Amygdala (tissue), 56 donors: ENCODE measurements at places on chromosomes 6 and 20.
A peak's percentile ranks its signal among the peaks of the same experiment; 100 is the strongest.

DNA sequence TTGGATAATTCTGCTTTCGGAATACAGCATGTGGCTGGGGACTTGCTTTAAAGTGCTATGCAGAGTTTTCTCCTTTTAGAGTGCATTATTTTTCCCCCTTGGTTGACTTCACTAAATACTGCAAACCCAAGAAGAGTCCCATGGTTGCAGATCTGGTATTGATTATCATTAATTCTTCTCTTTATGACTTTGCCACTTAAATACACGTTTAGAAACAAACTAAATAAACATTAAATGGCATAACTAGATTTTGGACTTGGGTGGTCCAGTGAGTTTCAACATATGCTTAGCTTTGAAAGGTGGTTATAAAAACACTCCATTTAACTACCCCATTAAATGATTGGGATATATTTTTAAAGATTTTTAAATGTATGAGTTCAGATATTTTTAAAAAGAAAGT, 279.2 kb downstream of the SOX4 start:
- DNase-seq, result no peak

GRCh38 chr6:99416892-99417767, 8.0 kb downstream of the PNISR start:
- no peak for DNase-seq

DNA sequence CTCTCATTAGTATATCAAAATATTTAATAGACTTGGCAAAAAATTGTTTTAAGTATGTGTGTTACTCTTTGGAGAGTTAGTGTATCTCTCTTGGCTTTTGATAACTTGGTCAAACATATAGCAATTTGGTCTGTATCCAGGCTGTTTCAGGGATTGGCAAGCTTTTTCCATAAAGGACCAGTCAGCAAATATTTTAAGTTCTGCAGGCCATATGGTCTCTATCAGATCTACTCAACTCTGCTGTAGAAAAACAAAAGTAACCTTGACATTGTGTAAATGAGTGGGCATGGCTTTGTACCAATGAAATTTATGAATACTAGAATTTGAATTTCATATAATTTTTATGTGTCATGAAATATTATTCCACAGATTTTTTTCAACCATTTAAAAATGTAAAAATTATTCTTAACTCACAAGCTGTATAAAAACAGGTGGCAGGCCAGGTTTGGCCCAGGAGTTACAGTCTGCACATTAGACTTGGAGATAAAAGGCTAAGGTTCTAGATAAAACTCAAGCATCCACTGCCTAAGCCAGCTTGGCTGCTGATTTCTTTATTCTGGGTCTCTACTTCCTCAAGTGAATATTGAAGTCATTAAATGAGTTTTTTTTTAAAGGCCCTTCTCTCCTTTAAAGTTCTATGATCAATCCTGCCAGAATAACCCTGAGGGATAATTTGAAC, 13.7 kb downstream of the GSTA4 start:
- no peak for DNase-seq

- no peak for DNase-seq
These were observed 49.5 kb downstream of the SRC start for GRCh38 chr20:37395410-37395797.

DNA sequence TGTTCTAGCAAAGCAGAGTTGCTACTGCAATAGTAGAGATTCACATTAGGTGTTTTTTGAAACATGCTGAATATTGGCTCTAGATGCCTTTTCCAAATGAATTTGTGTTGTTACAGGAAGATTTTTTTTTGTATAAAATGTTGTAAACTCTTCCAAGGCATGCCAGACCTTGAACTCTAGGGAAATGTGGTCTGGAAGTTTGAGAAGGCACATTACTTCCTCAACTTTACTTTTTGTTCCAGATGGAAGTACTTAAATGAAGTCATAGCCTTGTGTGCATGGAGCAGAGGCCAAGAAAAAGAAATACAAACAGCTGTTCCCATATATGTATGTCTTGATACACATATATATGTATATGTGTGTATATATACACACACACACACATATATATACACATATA, 585.7 kb upstream of the MARCKS start:
- no peak for DNase-seq

DNA sequence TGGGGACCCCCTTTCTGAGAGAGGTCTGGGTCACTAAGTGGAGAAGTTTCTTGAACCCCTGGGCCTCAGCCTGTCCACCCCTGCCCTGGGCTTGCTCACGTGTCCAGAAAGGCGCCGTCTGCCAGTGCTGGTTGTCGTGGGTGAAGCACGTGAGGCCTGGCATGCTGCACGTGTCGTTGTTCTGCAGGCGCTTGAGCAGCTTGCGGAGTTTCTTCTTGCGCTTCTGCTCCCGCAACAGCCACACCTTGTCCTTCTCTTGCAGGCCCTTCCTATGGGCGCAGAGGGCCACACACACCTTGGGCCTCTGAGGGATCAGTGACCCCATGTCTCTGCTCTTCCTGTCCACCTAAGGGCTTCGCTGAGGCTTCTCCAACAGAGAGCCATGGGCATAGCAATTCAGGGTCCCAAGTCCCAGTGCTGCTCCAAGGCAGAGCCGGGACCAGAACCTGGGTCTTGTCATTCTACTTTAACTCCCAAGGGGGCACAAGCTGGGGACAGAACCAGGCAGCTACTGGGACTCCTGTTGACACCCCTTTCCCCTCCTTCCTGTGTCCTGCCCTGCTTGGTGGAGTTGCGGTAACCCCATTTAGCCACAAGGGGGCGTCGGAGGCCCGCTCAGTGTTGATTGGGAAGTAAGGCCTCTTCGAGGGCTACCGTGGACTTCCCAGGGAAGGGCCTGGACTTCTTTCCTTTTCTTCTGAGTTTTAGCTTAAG, 121.8 kb downstream of the SULF2 start:
- peak; percentile 79 for DNase-seq

DNA sequence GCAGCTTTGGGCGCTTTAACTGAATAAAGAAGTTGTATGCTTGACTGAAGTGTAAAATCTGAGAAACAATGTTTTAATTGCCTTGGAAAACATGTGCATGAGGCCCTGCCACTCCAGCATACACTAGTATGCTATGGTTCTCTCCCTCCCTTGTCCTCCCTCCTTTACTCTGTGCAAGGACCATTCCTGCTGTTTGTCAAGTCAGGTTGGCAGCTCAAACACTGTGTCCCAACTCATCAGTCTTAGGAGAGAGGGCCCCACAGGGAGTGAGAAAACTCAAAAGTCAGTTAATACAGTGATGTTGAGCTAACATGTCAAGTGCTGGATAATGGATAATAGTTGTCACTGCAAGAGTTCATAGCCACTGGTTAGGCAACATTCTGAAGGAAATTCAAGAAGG, 543.6 kb downstream of the GRIK2 start:
- no peak for DNase-seq

DNA sequence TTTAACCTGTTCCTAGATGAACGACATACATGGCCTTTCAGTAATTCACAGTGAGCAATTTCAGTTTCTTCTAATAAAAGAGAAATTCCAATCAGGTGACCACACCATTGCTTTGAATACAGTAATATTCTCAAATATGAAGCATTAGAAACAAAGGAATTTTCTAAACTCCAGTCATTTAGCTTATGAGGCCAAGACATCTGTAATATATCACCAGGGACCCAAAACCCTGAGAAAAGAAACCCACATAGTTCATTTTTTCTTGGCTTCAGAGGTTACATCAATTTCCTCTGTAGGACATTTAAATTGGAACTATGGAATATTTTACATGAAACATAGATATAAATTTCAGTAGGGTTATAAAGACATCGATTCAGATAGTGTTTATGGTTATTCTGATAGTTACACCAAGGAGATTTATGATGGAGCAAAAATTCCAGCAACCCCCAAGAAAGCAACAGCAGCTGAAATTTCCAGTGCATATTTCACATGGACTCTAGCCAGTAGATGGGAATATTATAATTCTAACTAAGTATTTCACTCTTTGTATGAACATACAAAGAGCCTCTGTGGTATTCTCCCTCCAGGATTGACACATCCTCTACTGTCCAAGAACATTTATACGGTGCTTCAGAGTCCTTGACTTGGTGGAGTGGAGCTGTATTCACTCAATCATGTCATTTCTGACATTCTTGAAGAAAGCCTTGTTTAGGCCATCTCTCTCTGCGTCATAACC, 82.9 kb downstream of the ADGRG6 start:
- DNase-seq, result no peak

- DNase-seq, result no peak
These were observed 22.5 kb downstream of the PREX1 start for GRCh38 chr20:48805286-48805685.

DNA sequence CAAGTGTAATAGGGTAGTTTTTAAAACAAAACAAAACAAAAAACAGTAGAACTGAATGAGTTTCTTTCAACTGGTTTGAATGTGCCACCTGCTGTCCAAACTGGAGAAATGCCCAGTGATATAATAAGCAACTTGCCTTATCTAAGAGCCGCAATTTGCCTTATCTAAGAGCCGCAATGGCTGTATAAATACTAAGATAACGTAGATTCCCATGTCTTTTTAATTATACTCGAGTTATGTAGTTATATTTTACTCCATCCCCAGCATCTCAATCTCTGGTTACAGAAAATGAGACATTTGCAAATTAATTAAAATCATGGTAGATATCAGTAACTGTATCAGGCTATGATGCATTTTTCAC, 67.2 kb downstream of the RPP40 start:
- DNase-seq, result no peak

GRCh38 chr6:54717849-54718455, 128.6 kb upstream of the FAM83B start:
- peak; percentile 33 for DNase-seq

- DNase-seq, result no peak
These were observed 53.1 kb downstream of the SLC35D3 start for GRCh38 chr6:136975089-136975715.

GRCh38 chr6:131654326-131654725, 17.2 kb downstream of the ENPP3 start:
- DNase-seq, result no peak

DNA sequence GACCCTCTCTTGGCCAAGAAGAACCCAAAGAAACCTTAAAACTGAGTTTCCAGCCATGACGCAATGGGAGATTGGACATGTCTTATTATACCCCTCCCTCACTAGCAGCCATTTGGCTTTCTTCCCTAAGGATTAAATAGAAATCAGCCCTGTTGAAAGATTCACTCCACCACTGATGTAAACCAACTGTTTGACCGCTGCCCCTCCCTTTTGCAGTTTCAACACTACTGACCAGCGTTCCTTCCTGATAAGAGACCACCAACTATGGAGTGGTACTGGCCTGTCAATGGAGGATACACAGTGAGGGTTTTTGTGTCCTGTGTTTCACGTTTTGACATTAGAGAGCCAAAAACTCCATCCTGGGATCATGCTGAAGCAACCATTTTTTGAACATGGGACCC, 53.2 kb upstream of the CD2AP start:
- DNase-seq, result no peak

- DNase-seq, result no peak
These were observed 1.2 kb downstream of the ABHD12 start for GRCh38 chr20:25389401-25389857.

- no peak for DNase-seq
These were observed 15.0 kb upstream of the PRIM2 start for GRCh38 chr6:57302477-57302876.

DNA sequence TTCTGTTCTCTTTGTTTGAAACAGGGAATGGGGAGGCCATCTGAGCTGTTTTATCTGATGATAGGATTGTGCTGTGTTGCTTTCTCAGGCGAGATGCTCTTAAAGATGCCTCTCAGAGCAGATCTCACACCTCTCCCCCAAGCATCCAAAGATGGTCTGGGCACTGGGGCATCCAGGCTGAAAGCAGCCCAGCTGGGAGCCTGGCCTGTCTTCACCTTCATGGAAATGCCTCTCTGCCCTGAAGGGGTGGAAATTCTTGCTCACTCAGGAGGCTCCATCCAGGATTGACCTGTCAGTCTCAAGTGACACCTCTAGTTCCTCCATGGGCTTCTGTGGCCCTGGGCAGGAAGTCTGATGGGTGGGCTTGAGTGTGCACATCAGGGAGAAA, 86.4 kb downstream of the TCP11 start:
- no peak for DNase-seq

DNA sequence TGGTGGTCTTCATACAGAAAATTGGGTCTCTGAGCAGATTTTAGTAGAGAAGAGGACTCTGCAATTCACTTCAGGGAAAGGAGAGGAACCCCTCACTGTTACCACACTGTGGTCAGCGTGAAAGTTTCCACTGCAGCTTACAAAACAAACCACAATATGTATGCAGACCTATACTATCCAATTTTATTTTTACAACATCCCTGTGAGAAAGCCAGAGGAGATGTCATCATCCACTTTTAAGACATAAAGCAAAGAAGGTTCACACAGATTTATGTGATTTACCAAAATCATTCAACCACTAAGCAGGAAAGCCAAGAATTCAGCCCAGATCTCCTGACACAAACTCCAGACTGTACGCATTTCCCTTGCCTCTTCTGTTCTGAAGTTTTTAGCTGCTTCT, 442.4 kb downstream of the FRK start:
- DNase-seq, result no peak

GRCh38 chr20:50636601-50637540, 54.5 kb downstream of the RIPOR3 start:
- DNase-seq, result no peak

DNA sequence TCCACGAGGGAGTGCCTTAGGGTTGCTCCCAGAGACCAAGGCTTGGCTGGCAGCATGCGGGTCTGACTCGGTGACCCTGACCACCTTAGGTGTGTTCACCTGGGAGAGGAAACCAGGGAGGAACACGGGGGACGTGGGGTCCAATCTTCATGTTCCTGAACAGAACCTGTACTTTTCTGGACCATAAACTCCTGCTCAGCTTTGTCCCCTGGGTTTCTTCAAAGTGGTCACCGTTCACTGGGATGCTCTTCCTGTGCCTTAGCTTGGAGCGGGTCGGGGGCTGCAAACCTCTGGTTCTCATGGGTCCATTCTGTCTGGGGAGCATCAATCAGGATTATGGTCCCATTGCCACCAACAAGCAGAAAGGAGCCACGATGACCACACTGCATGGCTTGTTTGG, 333.5 kb downstream of the QKI start:
- no peak for DNase-seq

GRCh38 chr6:132860254-132860653, 45.9 kb downstream of the RPS12 start:
- DNase-seq, result no peak

GRCh38 chr6:19722999-19723398, 114.2 kb upstream of the ID4 start:
- DNase-seq, result no peak

- no peak for DNase-seq
These were observed 9.8 kb downstream of the PHACTR2 start for GRCh38 chr6:143687591-143687990.
